Hematopoietic multipotent progenitor cell treated with erythropoietin and hydrocortisone succinate and interleukin-3 and kit ligand, for 6 days (in vitro differentiated cells): ENCODE measurements at places on chromosomes 3 and 15.

DNA sequence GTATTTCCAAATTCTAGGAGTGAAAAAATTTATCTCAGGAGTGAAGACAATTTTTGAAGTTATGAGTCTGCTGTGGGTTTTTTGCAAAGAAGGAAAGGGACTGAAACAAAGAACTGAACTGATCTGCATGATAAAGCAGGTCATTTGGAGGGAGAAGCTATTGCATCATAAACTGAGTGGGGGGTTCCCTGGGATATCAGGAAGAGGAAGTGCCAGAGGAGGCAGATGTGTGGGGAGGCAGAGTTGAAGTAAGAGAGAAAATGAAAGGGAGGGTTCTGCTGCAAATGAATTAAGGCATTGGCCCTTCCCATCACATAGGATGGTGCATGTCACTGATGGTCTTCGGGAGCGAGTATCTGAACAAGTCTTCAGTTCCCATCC lies 379.2 kb downstream of the VPS13C start:
- DNase-seq, result no peak

- DNase-seq, result no peak
These were observed 8.3 kb upstream of the PGPEP1L start for GRCh38 chr15:99015698-99016568.

GRCh38 chr3:38717355-38718240 lies 68.1 kb upstream of the SCN5A start:
- DNase-seq, result peak; percentile 78

DNA sequence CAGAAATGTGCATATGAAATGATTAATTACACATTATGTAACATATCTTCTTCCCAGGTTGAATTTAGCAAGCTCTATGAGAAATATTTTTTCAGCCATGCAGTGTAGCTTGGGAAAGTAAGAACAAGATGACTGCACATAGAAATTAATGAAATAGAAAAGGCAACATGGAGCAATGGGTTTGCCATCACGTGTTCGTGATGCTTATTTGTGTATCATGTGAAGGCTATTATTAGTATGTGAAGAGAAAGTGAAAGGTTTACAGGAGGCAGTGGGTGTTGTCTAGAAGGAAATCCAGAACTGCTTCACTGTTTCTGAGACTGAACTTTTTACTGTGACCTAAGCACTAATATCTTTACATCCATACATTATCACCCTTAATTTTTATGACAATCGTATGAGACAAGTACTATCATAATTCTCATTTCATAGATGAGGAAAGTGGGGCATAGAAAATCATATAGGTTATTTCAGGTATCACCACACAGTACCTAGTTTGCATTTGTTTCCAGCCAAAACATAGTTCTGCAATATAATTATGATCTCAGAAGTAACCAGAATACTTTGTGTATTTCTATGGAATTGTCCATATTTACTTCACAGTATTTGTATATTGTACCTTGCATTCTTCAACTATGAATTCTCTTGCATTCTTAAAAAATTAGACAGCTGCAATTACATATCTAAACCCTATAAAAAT lies 14.9 kb downstream of the SERPINI1 start:
- no peak for DNase-seq

DNA sequence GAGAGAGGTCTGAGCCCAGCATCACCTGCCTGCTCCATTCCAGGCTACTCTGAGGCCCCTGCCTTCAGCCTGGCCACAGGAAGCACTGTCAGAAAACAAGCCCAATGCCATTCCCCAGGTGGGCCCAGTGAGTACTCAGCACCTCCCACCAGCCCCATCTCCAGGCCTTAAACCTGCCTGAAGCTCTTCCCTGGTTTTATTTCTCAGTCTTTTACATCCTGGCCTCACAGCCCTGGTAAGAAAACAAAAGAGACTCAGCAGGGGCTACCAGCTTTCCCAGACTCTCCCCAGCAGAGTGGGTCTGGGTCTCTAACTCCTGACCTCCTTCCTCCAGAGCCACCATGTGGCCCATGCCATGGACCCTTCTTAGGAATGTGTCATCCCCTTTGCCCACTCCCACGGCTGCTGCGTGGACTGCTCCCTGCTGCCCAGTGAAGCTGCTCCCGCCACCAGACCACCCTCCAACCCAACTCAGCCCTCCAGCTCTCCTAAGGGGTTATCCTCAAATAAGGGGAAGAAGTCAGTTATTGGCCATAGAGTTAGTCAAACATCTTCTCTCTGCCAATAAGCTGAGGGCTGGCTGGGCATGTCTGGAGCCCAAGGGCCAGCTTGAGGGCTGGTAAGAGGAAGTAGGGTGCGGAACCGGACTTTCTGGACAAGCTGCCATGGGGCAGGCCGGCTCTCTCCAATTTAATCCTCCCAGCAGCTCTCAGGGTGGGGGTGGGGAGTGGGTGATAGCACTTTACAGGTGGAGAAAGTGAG lies 116.7 kb upstream of the LINGO1 start:
- DNase-seq, result no peak

DNA sequence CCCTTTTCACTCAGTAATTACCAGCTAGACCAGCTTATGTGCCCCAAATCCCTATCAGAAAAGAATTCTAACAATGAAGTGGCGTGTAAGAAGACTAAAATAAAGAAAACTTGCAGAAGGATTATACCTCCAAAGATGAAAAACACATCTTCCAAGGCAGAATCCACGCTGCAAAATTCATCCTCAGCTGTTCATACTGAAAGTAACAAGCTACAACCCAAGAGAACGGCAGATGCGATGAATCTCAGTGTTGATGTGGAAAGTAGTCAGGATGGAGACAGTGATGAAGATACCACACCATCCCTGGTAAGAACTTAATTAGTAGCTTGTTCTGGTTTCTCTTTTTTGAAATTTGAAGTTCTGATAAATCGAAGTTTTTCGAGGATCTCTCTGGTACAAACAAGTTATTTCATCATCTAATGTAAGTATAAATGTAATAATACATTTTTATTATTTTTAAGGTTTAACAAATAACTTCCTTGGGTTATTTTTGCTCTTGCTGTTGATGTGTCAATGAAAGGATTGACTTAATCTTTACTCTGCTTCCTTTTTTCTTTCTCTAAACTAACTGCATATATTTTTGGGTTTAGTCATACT lies 1.4 kb downstream of the WDR76 start:
- DNase-seq, result no peak

DNA sequence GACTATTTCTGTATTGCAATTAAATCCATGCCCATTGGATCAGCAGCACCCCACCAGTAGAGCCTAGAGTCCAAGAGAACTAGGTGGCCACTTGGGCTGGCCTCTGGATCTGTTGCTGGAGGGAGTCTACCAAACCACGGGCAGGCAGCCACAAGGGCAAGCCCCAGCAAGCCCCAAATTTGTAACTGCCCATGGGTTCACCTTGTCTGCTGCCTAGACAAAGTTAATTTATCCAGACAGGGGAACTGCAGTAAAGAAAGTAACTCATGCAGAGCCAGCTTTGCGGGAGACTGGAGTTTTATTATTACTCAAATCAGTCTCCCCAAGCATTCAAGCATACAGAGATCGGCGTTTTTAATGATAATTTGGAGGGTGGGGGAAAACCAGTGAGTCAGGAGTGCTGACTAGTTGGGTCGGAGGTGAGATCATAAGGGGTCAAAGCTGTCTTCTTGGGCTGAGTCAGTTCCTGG lies 74.0 kb upstream of the TERB2 start:
- DNase-seq, result no peak

- no peak for DNase-seq
These were observed 137.6 kb downstream of the DTWD1 start for GRCh38 chr15:49758456-49758855.

DNA sequence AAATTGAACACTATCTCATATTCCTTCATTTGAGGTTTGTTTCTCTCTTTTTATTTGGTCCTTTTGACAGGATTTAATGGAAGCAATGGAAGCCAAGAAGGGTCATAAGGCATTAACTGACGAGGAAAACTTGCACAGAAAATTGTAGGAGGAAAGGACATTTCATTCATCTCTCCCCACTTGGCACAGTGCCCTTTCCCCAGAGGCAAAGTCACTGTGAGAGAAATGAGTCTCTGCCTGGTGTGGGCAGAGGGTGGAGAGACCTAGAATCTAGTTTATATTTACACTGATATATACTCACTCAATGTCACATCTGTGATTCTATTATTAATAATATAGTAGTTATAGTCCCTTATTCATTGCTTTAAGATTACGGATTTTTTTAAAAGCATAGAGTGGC lies 324.6 kb upstream of the IL12A start:
- no peak for DNase-seq

GRCh38 chr15:60212536-60212935 lies 185.2 kb downstream of the ANXA2 start:
- no peak for DNase-seq

GRCh38 chr3:128063865-128064264 lies 11.6 kb downstream of the SEC61A1 start:
- no peak for DNase-seq

GRCh38 chr15:46556559-46557379 lies 921.9 kb downstream of the SQOR start:
- no peak for DNase-seq

DNA sequence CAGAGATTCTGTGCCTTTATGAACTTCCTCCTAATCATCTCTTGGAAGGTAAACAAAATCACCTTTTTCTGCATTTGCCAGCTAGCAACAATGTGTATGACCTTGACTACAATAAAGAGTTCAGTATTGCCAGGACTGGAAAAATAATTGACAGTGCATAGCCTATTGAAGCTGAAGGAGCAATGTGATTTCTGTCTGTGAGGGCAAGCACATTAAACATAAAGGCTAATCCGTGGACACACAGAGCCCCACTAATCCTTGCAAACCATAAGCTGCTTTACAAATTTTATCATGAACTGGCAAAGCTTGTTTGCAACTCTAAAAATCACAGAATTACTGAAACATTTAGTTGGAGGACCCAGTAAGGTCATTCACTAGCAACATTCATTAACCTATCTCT lies 563.8 kb downstream of the PYDC2 start:
- no peak for DNase-seq

DNA sequence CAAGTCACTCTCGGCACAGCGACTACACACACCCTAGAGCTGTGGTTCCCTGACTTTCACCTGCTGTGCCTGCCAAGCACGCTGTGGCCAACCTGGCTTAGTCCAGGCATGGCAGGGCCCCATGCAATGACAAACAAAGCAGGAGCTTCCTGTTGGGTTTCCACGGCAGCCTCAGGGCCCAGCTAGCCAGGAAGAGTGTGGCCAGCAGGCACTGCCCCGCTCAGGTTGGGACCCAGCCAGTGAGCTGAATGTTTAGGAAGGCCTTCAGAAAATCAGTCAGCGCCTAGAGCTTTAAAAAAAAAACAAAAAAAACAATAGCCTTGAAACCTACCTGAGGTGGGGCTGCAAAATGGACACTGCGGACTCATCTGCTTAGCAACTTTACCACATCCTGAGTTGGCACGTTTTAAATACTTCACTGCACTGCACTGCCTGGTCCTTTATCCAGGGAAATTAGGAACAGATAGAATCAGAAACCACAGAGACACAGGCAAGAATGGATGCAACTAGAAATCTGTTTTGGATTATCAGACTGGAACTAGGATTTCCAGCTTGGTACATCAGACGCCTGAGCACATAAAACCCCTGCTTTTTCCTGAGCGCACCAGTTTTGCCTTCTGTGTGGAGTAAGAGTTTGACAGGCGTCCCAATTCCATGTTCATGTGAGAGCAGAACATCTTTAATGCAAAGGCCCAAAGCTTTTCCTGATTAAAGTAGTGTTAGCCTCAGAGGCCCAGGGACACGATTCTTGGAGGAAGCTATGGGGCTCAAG lies 36.2 kb upstream of the LDHAL6B start:
- DNase-seq, result no peak

DNA sequence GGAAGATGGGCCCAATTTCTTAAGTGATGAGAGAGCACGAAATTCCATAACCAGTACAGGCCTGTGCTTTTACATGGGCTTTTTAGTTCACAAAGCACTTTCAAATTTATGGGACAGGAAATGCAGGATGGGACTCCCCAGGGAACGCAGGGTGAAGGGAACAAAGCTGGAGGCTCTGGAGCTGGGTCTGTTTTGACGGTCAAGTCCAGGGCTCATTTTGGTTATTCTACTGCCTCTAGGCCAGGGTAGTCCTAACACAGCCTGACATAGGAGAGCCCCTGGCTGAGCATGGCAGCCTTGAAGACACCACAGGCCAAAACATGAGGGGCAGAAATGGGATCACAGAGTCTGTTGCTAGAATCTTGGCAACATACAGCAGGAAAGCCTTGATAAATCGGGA lies 33.5 kb downstream of the HCLS1 start:
- DNase-seq, result no peak

GRCh38 chr3:196712514-196713413 lies 587 bp downstream of the PIGX start:
- DNase-seq, result peak; percentile 68

DNA sequence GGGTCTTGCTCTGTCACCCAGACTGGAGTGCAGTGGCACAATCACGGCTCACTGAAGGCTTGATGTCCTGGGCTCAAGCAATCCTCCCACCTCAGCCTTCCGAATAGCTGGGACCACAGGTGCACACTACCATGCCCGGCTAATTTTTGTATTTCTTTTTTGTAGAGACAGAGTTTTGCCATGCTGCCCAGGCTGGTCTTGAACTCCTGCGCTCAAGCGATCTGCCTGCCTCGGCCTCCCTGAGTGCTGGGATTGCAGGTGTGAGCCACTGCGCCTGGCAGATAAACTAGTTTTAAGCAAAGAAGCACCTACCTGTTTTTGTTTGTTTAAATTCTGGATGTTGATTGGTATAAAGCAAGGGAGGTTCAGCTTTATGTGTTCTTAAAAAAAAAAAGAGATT lies 170.6 kb upstream of the GOLIM4 start:
- DNase-seq, result no peak

DNA sequence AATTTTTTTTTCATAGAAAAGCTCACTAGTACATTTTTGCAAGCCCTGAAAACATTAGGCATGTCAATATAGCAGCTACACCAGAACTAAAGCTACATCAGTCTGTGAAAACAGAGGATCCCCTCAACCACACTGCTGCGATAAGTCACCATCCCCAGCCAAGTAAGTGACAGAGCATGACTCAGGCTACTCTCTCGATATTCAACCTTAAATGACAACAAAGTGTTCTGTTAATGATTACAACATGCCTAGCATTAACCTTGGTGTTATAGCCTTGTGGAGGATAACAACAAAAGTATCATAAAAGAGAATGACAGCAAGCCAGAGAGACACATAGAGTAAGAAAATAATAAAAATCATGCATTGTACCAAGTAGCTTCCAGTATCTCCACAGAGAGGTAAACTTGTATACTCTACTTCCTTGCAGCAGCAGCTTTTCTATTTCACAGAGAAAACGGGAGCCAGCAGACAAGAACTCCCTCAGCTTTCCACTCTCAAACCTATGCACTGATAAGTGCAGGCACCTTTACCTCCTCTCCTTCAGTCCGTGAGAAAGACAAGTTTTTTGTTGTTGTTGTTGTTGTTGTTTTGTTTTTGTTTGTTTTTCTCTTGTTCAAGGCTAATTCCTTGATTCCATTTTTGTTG lies 76.6 kb downstream of the GBE1 start:
- DNase-seq, result peak; percentile 6

- peak; percentile 62 for DNase-seq
These were observed 6.4 kb downstream of the MGLL start for GRCh38 chr3:127815641-127816605.
